Activated CD4-positive, alpha-beta T cell treated with anti-CD3 and anti-CD28 coated beads, Interleukin-2, amount 50 U/mL, for 16 hours (primary cell): ENCODE measurements at places on chromosomes 4 and X.

DNA sequence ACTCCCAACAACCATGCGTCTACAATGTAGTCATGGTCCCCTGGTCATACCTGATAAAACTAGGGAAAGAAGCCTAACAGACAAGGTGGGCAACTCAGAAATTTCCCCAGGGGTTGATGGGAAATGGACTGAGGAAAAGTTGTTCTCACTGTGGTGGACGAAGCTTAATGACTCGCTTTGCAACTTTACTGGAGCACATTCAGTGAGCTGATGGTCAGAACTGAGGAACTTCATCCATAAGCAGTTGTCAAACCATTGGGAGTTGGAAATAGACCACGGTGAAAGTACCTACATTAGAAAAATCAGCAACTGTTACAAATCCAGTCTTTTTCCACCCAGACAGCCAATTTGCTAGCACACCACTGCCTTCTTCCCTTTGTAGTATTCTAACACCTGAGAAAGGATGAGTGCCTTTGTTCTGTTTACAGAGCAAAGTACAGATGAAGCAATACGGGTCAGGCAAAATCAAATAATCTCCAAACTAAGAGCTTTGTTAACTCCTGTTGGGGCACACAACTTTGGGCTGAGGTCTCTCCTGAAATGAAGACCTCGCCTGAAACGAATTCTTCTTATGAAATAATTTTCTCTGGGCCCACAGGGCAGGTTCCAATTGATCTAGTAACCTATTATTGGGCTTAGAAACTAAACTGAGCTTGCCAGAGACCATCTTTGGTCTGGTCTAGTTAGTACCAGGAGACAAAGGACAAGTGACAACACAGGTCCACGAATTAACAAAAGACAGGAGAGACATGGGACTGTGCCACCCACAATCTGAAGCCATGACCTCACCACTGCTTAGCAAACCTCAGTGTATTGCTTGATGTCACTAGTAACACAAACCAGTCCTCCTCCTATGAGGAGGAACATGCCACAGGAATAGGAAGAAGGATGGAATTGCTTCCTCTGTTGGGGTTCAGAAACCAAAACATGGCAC, 58.9 kb upstream of the NFKB1 start:
- DNase-seq: no peak

GRCh38 chrX:129641469-129641868, 13.3 kb downstream of the APLN start:
- no peak for DNase-seq

DNA sequence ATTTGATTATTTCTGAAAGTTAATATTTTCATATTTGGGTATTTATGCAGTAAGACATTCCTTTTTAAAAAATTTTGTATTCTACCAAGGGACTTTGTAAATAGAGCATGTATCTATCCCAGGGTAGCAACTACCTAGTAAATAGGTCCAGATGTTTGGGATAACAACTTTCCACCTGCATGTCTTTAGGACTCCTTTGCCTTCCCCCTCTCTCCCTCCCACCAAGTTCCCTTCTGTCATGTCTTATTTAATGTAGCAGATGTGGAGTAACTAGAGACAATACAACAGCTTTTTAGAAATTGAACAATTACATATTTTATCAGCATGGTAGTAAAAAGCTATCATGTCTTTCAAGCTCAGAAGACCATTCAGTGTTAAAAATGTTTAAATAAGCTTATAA, 821.0 kb downstream of the C4orf33 start:
- no peak for DNase-seq

DNA sequence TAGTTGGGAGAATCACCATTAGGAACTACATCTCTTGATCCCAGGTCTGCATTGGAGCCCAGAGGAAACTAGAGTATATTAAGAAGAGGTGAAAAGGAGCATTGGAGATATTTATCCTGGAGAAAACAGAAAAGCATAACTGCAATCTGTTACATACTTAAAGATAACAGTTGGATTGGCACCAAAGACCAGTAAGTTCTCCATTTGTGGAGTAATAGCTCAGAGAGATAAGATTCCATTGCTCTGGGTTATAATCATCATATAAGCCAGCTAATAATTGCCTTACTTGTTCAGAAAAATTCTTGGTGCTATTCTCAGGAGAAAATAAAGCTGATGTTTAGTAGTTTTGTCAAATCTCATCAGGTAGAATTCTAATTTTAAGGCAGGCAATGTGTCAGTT, 20.6 kb downstream of the GRPR start:
- no peak for DNase-seq

GRCh38 chr4:18214411-18215055, 193.0 kb upstream of the LCORL start:
- no peak for DNase-seq

DNA sequence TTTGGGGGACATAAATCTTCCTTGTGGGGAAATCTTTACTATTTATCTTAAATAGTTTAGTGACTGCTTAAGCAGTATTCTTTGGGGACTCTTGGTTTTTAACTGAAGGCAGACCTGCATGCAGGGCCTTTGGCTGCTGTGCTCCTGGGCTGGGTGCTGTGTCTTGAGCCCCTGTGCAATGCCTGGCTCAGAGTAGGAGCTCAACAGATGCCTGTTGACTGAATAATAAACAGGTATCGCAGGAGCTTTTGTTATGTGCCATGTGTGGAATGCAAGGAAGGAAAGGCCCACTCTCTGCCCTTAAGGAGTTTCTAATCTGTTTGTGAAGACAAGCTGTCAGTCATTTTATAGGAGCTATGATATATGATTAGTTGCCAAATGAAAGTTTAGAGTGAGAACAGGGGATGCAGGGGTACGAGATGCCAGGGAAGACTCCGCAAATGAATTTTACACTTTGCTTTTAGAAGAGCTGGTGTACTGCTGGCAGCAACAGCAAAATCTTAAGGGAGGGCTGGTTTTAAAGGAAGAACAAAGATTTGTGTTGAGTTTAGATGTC, 6.7 kb downstream of the GAB1 start:
- no peak for DNase-seq

GRCh38 chr4:140595065-140595464, 26.3 kb upstream of the UCP1 start:
- DNase-seq: peak; percentile 2

DNA sequence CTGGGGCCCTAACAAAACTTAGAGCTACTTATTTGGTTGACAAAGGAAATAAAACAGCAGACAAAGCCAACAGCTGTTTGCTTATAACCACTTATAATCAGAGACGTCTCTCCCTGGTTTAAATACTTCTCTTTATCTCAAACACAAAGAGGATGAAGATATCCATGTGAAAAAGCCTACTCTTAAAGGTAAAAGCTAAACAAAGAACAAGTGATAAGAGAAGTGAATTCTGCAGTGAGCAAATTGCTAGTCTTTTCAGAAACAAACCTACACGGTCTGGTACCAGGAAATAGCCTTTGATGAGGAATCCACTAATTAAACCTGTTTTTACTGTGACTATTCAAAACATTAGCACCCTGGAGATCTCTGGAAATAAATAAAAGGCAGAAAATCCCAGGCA, 46.7 kb downstream of the GRIA3 start:
- no peak for DNase-seq

DNA sequence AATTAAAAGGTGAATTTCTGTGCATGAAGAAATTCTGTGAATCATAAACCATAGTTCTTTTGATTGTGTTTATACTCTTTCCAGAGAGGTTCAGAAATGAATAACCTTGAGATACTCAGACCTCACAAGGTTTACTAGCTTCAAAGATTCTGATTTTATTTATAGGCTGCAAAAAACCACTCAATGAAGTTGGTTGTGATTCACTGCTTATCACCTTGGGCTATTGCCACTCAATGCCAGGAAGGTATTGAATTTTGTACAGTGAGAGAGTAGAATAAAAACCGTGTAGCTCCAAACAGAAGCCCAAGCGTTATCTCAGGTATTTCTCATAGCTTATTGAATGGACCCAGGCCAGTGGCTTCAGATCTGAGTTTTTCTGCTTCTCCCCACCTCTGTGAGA, 118.7 kb downstream of the FHIP1A start:
- no peak for DNase-seq

- no peak for DNase-seq
Measured at GRCh38 chrX:63758011-63758410, 27.0 kb downstream of the ARHGEF9 start.

DNA sequence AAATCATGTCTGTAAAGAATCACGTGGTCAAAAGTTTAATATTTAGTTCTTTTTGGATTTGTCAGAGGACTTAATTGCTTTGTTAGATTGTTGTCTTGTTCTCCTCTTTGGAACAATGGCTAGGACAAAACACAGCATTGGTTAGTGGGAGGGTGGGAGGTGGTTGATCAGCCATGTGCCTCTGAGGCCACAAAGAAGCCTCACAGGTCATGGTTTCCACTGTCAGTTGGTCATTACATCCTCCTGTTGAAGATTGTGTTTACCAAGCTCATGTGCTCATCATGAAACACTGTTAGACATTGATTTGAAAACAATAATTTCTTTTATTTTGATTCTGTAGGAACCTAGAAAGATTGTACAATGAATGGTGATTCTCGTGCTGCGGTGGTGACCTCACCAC, 31.9 kb downstream of the ADD1 start:
- DNase-seq: no peak

DNA sequence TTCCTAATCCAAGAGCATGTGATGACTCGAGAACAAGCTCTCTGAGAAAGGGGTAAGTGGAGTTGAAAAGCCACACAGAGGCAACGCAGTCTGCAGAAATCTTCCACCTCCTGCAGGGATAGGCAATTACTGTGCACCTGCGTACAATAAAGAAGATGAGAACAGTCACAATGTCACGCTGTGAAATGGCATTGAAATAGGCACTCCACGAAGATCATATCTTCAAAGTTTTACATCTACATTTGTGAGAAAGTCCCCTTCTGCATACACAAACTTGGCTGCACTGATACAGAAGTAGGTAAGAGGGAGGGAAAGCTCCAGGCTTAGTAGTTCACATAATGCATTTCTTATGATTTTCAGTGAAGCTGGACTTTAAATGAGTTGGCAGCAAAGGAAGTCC, 27.1 kb downstream of the DDX60L start:
- DNase-seq: no peak

- no peak for DNase-seq
Measured at GRCh38 chrX:101482296-101482695, 3.0 kb upstream of the ARMCX4 start.

- DNase-seq: no peak
Measured at GRCh38 chr4:24743206-24743605, 52.2 kb upstream of the SOD3 start.

DNA sequence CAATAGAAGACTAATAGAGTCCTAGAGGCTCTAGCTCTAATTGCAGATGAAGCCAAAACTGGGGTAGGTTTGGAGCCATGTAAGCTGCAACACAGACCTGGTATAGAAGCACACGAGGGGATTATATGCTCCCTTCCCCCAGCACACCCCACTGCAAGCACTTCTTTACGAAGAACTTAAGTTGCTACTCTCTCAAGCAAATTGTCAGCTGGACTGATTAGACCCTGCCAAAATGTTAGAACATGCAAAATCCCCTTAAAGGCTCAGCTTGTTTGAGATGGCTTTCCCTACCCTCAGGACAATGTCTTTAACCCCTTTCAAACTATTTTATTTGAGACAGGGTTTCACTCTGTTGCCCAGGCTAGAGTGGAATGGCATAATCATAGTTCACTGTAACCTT, 4.7 kb upstream of the KIAA1210 start:
- no peak for DNase-seq

GRCh38 chr4:141027421-141027820, 105.8 kb downstream of the RNF150 start:
- DNase-seq: no peak

DNA sequence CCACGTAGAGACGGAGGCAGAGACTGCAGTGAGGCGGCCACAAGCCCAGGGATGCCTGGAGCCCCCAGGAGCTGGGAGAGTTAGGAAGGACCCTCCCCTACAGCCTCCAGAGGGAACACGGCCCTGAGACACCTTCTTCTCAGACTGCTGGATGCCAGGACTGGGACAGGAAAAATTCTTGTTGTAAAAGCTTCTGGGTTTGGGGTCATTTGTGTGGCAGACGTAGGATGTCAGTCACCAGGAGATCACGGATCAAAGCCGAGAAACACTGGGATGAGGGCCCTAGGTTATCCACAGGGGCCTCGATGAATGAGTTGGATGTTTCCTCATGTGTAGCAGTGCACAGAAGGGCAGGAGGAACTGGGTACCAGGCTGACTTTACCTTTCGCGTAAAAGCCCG, 163.7 kb downstream of the SHOX start:
- DNase-seq: no peak

DNA sequence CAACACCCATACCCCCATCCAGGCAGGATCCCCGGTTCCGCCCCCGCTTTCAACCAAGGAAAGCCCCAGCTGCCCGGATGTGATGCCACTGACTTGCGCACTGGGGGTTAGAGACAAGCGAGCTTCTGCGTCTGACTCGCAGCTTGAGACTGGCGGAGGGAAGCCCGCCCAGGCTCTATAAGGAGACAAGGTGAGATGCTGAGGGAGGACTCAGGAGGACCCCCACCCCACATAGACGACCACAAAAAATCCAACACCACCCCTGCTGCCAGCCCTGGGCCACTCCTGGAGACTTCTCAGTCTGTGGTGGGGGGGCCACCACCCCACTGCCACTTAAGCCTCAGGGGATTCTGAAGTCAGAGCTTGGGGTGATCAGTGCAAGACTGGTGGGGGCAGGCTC, at the start of gene MAGEA4:
Gene MAGEA4 (plus strand): TSS at position 110 of the 400 bp plus-strand sequence. CDS start 10,776 bp downstream, outside the sequence.
- DNase-seq: no peak

DNA sequence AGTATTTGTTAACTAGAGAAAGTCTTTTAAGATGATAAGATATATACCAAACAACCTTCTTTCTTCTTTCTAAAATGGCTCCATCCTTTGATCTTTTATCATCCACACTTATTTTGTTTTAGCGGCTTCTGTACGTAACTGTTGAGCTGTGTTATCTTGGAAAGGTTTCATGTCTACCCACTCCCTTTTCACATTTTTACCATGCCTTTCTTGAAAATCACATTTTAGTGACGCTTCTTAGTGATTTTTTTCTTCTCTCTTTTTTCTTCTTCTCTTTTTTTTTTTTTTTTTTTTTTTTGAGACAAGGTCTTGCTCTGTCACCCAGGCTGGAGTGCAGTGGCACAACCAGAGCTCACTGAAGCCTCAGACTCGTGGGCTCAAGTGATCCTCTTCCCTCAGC, 135.1 kb downstream of the CHIC2 start:
- no peak for DNase-seq

DNA sequence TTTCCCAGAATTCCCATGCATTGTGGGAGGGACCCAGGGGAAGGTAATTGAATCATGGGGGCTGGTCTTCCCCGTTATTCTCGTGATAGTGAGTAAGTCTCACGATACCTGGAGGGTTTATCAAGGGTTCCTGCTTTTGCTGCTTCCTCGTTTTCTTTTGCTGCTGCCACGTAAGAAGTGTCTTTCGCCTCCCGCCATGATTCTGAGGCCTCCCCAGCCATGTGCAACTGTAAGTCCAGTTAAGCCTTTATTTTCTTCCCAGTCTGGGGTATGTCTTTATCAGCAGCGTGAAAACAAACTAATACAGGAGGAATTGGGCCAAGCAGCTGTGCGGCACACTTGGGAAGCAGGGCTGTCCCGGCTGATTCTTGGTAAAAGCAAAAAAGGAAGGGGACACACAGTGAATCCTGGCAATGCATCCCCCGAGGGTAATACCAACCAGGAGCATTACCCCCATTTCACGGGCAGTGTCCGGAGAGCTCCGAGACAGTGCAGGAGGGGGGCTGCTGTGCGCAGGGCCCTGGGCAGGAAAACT, 185.7 kb downstream of the AFAP1 start:
- no peak for DNase-seq
